Activated naive CD4-positive, alpha-beta T cell treated with anti-CD3 and anti-CD28 coated beads, Interleukin-2, amount 50 U/mL, for 72 hours (primary cell): ENCODE measurements at places on chromosomes 7 and 10. TPM values are rescaled to one million over a fixed set of nuclear protein-coding genes. Genes with fewer than 3 reads are reported as not detected.

GRCh38 chr7:40009301-40009700, 59.2 kb downstream of the CDK13 start:
- no peak for DNase-seq

DNA sequence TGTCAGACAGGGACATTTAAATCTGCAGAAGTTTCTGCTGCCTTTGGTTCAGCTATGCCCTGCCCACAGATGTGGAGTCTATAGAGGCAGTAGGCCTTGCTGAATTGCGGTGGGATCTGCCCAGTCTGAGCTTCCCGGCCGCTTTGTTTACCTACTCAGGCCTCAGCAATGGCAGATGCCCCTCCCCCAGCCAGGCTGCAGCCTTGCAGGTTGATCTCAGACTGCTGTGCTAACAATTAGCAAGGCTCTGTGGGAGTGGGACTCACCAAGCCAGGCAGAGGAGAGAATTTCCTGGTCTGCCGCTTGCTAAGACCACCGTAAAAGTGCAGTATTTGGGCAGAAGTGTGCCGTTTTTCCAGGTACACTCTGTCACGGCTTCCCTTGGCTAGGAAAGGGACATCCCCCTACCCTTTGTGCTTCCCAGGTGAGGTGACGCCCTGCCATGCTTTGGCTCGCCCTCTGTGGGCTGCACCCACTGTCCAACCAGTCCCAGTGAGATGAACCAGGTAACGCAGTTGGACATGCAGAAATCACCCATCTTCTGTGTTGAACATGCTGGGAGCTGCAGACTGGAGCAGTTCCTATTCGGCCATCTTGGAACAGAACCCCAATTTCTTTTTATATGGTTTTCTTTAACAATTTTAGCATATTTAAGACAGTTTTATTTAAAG, 28.4 kb upstream of the VWDE start:
- DNase-seq, result no peak

GRCh38 chr7:5431560-5432015, 8.0 kb upstream of the TNRC18 start:
- DNase-seq, result no peak

- DNase-seq, result no peak
Observed at GRCh38 chr7:83739527-83739926, 90.6 kb upstream of the SEMA3E start.

GRCh38 chr7:65438598-65438997, 64.9 kb downstream of the ZNF92 start:
- no peak for DNase-seq

- peak; percentile 39 for DNase-seq
Observed at GRCh38 chr7:73718438-73718881, 1.0 kb downstream of the STX1A start.

GRCh38 chr10:119090026-119090795, 9.6 kb upstream of the EIF3A start:
- DNase-seq, result peak; percentile 39

The C7orf57 gene
- total RNA-seq, result not detected

The VGF gene
- total RNA-seq, result not detected

The CPED1 gene
- total RNA-seq, result not detected

The TFEC gene
- not detected for total RNA-seq

The SORBS1 gene
- total RNA-seq, result 2.8 TPM

The GFRA1 gene
- total RNA-seq, result not detected

The KCNH2 gene
- total RNA-seq, result 0.72 TPM

The MMD2 gene
- total RNA-seq, result not detected

The DEPP1 gene
- 0.32 TPM for total RNA-seq

The ASAH2 gene
- 2.2 TPM for total RNA-seq
